LHCN-M2 (cell line): ENCODE measurements at places on chromosomes 5 and 9.

GRCh38 chr5:55306641-55307382, 682 bp downstream of the DHX29 start:
- no peak for DNase-seq

- no peak for DNase-seq
Measured at GRCh38 chr9:131194762-131195161, 69.4 kb downstream of the NUP214 start.

GRCh38 chr5:31824869-31825517, 186.1 kb downstream of the PDZD2 start:
- DNase-seq, result no peak

DNA sequence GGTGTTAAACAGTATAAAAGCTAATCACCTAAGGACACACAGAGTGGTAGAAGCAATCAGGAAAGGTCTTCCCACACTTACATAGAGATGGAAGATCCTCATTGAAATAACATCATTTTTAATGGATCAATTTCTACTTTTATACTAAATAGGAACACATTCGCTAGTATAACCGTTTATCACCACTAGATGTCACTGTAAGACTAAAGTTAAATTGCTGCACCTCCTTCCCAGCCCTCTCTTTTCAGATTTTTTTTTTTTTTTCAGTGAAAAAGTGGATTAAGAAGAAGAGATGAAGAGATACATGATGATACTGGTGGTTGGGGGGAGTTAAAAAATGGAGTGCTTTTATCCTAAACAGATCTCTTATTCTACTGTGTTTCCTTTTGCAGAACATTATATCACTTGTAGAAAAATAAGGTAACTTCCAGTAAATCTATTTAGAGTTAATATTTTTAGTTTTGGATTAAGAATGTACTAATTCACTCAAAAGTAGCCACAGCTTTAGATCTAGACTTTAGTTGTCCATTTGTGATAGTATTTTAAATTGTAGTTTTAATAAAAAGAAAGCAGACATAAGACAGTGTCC, 116.9 kb upstream of the ARRDC3 start:
- DNase-seq, result peak; percentile 54

- no peak for DNase-seq
Measured at GRCh38 chr9:132708769-132709430, 38.6 kb downstream of the GTF3C4 start.

DNA sequence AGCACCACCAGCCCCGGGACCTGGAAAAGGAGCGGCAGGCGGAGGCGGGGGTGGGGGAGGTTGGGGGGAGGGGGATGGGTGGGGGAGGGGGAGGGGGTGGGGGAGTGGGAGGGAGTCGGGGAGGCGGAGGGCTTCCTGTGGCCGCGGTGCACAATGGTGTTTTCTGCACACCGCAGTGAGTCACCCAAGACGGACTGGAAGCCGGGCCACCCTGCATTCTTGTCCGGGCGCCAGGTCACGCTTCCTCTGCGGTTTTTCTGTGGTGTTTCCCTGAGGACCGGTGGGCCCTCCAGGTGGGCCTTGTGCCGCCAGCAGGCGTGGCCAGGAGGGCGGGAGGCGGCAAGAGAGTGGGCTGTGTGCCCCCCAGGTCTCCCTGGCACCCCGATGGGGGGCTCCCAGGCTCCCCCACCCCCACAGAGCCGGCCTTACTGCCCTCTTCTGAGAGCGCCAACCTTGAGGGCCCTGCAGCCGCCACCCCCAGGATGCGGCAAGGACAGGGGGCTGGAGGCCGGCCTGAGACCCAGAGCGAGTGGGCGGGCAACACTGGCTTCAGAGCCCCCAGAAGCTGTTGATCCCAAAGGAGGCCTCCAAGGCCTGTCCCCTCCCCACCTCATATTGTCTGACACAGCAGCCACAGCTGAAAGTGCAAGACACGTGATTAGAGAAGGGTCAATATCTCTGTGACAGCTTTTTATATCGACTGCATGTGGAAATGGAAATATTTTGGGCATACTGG, 11.1 kb downstream of the EXD3 start:
- peak; percentile 88 for DNase-seq

- DNase-seq, result no peak
Measured at GRCh38 chr5:9239626-9240025, 306.2 kb downstream of the SEMA5A start.

DNA sequence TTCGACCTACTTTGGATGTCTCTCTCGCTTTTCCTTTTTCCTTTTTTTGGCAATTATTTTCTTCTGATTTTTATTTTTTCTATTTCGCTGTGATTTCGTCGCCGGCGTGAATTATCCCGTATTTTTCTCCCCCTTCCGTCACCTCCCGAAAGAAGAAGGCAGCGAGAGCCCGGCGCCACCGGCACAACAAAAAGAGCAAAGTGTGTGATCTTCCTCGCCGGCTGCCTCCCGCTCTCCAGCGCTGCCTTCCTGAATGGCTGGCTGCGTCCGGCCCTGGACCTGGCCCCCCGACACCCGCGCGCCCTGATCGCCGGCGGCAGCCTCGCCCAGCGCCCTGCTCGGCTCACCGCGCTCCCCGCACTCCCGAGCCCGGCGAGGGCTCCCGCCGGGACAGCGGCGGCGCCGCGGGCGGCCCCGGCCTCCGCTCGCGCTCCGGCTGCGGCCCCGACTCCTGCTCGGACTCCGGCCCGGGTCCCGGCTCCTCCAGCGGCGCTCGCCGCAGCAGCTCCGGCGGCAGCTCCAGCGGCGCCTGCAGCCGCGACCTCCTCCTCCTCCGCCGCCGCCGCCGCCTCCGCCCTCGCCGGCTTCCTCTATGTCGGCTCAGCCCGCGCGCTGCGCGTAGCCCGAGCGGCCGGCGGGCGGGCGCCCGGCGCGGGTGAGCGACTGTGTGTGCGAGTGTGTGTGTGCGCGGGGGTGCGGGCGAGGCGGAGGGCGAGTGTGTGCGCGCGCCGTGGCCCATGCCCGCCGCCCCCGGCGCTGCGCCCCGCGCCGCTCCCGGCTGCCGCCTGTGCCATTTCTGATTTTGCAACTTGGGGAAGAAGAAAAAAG, 960 bp downstream of the NR2F1 start:
- DNase-seq, result peak; percentile 68

- DNase-seq, result peak; percentile 78
Measured at GRCh38 chr5:145484158-145484557, 351.0 kb downstream of the PRELID2 start.

DNA sequence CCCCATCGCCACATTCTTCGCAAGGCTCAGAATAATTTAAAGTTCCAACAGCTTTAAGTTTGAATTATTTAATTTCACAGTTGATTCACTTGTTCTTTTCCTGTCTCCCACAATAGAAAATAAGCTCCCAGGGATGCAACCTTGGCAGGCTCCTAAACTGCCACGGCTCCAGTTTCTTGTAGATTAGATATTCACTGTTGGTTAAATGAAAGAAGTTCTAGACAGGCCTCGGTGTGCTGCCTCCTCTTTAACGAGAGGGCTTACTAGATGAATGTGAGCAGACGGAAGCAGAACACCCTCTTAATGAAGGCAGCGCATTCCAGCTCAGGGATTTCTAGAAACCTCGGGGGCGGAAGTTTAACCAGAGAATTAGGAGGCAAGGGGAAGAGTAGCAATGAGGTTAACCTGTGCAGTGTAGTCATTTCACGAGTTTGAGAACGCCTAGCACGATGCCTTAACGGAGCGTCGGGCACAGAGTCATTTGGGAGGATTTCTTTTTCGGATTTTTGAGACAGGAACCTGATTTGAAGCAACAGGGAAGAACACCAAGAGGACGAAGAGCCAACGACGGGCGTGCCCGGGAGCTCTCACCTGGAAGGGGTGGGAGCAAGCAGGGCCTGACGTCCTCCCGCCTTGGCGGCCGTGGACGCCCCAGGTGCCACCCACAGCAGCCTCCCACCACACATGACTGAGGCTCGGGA, 637 bp upstream of the SMC5 start:
- peak; percentile 51 for DNase-seq

DNA sequence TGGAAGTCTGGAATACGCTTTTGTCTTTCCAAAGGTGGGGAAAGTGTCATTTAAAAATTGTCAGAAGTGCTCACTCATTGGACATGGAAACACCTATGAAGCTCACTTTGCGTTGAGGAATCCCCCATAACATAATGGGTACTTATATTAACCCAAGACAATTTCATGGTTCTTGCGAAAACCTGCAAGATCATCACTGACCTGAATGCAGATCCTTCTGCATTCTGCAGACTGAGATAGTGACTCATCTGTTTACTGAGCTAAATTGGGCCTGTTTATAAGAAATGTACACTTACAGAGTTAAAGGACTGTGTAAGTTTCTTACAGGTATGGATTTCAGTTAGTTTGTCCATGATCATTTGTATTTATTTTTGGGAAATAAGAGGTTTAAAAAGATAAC, 153.0 kb downstream of the HMHB1 start:
- DNase-seq, result peak; percentile 17

DNA sequence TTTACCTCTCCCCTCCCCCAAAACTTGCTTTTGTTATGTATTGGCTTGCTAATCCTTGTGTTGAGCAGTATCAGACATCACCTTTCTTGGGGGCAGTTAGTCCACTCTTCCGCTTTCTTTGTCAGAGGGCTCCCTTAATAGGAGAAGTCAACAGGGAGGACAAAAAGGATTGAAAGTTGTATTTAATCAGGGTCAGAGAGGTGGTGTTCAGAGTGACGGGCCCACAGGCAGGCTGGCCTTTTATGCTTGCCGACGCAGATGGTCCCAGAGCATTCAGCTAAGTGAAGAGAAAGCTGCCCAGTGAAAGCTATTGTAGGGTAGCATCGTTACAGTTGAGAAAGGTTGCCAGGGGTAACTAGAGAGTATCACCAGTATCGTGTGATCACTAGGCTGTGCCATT, 131.1 kb downstream of the ZCCHC7 start:
- DNase-seq, result no peak

DNA sequence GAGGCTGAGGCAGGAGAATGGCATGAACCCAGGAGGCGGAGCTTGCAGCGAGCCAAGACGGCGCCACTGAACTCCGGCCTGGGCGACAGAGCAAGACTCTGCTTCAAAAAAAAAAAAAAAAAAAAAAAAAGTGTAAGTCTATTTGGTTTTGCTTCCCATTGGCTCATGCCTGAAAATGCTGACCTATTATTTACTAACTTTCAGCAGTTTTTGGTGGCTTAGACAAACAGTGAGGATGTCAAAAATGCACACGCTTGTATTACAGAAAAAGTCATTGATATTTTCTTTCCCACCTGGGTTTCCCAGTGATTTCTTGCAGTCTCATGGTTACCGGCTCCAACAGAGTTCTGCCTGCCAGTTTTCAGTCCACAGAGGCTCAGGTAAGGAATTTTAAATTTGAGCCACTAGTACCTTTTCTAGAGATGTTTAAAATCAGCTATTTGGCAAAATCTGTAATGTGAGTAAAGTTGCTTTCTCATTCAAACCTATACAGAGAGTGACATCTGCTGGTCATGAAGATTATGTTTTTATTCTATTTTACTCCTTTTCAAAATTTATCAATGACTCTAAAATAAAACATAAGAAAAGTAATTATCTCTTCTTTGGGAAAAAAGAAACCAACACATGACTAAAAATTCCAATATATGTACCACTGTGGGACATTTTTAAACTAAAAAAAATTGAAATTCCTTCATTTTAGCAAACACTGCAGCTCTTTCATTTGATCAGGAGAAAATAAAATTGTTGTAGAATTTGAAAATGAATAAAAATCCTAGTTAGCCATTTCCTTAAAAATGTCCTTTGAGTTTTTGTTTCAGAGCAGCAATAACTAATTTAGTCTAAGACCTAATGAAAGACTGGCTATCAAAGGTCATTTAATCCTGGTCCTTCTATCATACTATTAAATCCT, 8.8 kb downstream of the FAM200C start:
- peak; percentile 30 for DNase-seq
